Activated naive CD4-positive, alpha-beta T cell (primary cell): ENCODE measurements at places on chromosomes 4 and X.

DNA sequence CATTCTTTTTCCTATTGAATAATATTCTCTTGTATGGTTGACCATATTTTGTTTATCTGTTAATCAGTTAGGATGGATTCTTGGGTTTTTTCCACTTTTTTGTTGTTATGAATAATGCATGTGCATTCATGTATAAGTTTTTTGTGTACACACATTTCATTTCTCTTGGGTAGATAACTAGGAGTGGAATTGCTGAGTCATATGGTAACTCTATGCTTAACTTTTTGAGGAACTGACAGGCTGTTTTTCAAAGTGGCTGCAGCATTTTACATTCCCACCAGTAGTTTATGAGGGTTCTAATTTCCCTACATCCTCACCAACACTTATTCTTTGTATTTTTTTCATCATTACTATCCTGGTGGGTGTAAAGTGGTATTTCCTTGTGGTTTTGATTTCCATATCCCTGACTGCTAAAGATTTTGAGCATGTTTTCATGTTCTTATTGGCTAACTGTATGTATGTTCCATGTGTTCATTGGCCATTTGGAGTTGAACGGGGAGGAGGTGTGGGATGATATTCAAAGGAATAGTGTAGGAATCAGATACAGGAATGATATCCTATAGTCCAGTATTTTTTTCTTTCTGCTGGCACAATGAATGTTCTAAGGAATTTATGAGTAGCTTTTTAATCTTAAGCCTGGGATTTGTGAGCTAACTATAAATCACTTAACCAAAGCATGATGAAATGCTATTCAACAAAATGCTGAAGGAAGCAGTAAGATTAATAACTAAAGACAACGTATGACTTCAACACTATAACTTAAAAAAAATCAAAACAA lies 114.3 kb downstream of the AMELX start:
- DNase-seq, result no peak

GRCh38 chr4:189060104-189060503 lies 880.6 kb upstream of the FRG1 start:
- DNase-seq, result no peak

GRCh38 chrX:120664081-120664480 lies 34.2 kb upstream of the C1GALT1C1 start:
- no peak for DNase-seq

DNA sequence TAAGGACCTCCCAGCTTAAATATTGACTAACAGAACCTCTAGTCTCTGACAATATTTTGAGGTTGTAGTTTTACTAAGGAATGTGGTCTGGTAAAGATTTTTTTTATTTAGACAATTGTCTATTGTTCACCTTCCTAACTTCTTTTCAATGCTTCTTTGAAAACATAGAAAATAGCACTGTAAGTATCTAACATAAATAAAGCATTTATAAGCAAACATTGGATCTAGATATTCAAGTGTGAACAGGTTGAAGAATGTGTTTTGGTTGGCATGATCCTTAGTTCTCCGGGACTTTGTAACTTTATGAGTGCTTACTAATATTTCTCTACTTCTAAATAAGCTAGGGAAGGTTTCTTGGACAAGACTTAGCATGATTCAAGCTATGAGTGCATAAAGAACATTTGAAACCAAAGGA lies 285.4 kb upstream of the ARSJ start:
- no peak for DNase-seq

DNA sequence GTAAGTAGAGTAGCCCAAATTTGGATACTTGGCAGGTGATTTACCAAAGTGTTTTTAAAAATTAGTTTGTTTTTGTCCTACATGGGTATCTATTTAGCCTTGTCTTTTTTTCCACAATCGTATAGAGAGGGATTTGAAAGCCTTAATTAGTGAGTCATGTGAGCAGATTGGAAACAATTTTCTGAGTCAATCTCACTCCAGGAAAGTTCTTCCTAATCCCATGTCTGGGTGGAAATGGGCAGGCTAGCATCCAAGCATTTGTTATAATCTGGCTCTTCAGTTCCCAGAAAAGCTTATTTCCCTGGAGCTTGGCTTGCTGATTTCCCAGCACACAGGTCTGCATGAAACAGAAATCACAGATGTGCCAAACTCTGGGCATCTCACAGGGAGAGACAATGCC lies 426.9 kb upstream of the BOD1L1 start:
- DNase-seq, result no peak

DNA sequence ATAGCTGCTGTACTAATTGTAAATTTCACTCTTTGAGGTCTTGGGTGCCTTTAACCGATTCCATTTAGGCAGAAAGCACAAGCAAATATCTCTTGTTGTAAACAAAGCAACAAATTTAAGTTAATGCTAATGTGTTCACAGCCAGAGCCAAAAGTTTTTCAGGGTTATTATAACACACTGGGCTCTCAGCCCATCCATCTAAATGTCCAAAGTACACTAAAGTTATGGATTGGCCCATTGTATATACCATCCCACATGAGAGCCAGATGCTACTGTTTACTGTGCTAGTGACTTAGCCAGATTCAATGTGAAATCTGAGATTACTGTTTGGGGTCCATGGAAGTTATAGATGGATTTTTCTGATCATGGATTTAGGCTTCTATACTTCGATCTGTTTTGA lies 186.7 kb downstream of the LARP7 start:
- DNase-seq, result no peak

GRCh38 chr4:128455480-128455879 lies 167.9 kb upstream of the PGRMC2 start:
- DNase-seq, result no peak
